ENCODE measurements at places on chromosomes 1 and 21.

DNA sequence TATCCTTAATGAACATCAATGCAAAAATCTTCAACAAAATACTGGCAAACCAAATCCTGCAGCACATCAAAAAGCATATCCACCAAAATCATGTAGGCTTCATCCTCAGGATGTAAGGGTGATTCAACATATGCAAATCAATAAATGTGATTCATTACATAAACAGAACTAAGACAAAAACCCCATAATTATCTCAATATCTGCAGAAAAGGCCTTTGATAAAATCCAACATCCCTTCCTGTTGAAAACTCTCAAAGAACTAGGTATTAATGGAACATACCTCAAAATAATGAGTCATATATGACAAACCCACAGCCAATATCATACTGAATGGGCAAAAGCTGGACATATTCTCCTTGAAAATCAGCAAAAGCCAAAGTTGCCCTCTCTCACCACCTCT lies 54.6 kb upstream of the DEPDC1 start:
- DNase-seq, result no peak

GRCh38 chr1:151147132-151147503 lies 687 bp upstream of the SEMA6C start:
- peak; percentile 49 for DNase-seq

DNA sequence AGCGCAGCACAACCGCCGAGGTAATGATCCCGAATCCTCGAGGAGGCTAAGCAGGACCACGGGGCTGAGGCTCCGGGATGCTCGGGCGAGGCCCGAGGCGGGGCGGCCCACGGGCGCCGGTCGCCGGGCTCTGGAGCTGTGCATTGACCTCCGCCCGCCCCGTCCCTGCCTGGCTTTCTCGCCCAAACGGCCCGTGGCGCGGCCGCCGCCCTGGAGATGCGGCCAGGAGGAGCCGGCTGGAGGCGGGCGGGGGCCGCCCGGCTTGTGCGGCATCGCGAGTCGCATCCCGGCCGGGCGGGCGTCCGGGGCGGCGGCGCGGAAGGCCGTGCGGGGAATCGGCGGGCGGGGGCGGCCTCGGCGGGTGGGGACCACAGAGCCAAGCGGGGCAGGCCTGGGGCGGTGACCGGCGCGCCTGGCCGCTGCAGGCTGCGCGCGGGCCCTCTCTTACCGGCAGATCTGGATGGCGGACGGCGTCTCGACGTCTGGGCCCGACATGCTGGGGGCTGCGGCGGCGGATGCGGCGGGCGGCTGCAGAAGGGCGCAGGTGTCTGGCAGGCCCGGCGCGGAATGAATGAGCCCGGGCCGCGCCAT lies 663 bp downstream of the ACOT7 start:
- no peak for DNase-seq

DNA sequence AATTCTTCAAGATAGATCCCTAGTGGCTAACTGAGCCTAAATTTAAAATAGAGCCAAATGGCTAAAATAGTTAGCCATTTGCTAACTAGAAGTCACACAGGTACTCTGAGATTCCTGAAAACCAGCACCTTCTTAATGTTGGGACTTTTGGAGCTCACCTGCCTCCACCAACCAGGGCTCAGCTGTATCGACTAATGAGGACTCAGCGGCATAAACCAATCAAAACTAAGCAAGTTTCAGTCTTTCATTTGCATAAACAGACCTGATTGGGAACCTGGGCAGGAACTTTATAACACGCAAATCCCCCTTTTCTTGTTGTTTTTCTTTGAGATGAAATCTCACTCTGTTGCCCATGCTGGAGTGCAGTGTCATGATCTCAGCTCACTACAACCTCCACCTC lies 28.5 kb downstream of the TNFRSF9 start:
- DNase-seq, result no peak

GRCh38 chr1:38087676-38088075 lies 41.1 kb upstream of the POU3F1 start:
- no peak for DNase-seq

Data from right hindlimb (tissue), 1 donor.